Amniotic stem cell (primary cell): ENCODE measurements at places on chromosomes 1 and 21.

- no peak for DNase-seq
These were observed 35.8 kb downstream of the LHX4 start for GRCh38 chr1:180265871-180266270.

DNA sequence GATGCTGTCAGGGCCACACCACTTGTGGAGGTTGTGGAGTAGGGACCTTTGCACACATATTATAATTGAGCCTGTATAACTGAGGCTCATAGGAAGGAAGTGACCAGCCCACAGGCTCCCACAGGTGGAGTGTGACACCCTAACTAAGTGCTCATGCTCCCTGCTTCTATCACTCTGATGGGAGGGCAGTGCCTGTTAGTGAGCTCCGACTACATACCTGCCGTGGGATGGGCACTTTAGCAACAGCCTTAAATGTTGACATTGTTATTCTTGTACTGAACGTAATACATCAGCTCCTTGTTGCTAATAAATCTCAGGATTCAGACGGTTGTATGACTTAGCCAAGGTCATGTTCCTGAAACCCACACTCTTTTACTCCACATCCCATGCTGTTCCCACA lies 58.0 kb downstream of the BEND5 start:
- DNase-seq = no peak

DNA sequence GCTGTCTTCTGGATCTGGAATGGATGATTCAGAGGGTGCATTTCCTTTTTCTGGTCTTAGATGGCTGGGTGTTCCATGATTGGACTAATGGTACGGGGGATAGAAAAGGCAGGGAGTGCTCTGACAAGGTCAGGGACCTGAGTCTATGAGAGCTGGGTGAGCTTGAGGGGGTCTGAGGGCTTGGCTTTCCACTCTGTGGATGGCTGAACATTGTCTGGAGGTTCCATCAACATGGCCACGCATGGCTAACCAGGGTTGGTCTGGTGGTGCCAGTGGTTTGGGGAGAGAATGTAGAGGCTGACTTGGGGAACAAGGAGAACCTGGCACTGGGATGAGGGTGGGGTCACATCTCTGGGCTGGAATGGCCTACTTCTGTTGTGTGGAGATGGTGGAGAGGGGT lies 41.5 kb upstream of the TSPAN2 start:
- no peak for DNase-seq

GRCh38 chr1:21665711-21666575 lies 3.2 kb downstream of the RAP1GAP start:
- no peak for DNase-seq

GRCh38 chr21:42864815-42865775 lies 14.2 kb downstream of the WDR4 start:
- no peak for DNase-seq

DNA sequence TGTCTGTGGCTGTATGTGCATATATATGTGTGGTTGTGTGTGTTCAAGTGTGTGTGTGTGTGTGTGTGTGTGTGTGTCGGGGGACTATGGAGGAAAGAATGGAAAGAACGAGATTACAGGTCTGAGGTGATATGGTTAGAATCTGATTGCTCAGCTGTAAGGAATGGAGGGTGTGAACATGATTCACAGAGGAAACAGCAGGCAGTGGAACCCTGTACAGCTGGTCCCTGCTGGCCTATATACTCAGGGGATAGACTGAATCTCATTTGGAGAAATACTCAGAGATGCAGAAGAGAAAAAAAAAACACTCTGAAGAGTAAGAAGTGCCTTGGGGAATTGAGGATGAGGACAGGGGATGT lies 180.1 kb upstream of the ESRRG start:
- no peak for DNase-seq

DNA sequence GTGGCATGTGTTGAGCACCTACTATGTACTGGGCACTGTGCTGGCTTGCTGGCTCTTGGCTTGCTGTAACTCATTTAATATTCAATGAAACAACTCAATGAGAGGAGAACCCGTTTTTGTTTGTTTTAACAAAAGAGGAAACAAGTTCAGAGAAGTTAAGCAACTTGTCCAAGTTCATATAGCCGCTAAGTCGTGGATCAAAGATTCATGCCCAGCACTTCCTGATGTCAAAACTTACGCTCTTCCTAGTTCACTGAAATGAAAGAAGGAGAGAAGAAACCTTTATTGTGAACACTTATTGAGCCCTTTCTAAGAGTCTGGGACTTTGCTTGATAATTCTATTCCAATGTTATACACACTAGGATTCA lies 475.9 kb downstream of the PTPRU start:
- no peak for DNase-seq

DNA sequence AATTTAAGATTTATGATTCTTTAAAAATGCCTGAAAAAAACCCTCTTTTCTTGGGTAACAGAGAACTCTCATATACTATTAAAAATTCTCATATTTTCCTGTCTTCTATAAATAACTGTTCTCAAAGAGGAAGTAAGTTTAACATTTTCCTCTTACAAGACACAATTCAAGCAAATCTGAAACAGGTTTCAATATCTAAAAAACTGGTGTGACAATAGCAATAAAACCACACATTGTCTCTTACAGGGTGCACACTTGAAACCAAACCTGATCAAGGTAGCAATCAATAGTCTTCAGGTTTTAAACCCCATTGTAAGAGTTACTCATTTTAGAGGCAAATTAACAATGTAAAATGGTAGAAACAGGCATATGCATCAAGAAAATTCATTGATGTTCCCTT lies 28.0 kb downstream of the FUBP1 start:
- no peak for DNase-seq

GRCh38 chr1:52574594-52574993 lies 21.7 kb upstream of the TUT4 start:
- DNase-seq = peak; percentile 80

DNA sequence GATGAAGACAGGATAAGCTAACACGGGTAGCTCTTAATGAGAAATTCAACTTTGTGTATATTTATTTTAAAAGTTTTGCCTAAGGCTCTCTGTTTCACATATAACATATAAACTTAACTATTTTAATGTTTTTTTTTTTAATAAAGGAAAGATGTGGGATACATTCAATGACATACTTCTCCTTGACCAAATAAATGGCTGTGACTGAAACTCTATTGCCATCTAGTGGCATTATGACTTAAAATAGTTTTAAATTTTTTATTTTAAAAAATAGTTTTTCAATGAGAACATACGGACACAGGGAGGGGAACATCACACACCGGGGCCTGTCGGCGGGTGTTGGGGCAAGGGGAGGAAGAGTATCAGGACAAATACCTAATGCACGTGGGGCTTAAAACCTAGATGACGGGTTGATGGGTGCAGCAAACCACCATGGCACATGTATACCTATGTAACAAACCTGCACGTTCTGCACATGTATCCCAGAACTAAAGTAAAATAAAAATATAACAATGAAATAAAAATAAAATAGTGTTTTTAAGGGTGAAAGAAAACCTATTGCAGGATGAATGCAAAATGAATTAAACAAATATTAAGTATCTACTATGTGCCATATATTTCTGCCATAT lies 83.4 kb downstream of the LYST start:
- DNase-seq = peak; percentile 33

DNA sequence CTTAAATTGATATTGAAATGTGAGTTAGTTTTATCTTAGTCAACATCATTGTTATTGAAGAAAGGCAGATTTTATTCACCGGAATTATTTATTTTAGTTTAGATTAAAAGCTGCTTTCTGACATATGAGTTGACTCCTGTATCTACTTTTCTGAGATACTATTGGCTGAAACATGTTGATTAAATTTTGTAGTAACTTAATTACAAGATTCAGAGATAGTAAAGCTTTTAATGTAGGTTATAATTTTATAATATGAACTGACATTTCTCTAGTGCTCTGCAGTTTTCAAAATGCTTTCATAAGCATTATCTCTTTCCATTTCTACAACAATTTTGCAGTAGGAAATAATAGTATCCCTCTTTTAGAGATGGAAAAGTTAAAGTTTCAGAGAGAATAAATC lies 616.0 kb downstream of the USP25 start:
- no peak for DNase-seq

DNA sequence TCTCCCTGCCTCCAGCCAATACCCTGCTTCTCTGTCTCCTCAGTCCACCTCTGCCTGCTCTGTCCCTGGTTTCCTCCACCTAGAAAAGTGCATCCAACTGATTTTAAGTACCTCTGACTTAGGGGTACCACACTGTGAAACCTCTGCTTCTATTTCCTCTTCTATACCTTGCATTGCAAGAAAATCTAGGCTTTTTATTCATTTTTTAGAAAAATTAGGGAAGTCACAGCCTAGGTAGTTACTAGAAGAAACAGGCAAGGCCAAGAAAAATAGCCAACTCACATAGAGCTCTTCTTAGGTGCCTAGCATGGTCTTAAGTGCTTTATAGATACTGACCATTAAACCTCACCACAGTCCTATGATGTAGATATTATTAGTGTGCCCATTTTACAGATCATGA lies 39.1 kb downstream of the HIVEP3 start:
- no peak for DNase-seq

DNA sequence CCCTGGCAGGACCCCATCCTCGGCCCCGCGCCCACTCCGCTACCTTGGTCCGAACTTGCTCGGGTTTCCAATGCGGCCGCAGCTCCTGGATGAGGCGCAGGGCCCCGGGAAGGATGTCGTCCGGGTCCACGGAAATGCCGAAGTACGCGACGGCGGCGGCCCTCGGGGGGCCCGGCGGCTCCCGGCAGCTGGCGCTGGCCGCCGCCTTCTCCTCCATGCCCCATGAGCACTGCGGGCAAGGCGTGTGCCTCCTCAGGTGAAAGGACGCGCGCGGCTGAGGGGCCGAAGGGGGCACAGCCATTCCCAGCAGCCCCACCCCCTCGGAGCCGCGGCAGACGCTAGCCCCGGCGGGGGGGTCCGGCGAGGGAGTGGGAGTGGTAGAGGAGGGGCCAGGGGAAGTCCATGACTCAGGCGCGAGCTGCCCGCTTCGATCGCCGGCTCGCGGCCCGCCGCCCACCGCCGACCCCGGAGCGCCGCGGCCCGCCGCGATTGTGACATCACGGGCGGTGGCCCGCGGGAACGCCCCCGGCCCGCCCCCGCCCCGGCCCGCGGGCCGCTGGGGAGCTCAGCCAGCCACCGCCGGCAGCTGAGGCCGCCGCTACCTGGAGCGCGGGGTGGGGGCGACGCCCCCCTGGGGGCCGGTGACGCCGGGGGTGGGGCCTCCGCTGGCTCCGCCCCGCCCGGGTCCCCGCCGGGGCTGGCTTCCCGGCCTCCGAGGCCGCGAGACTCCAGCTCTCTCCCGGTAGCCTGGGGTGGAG lies at the start of gene ETNK2:
Gene ETNK2, minus strand, starts transcription at position 493 of the 758 bp plus-strand sequence. Its CDS starts 192 bp downstream, at position 301.
- no peak for DNase-seq

GRCh38 chr1:42658877-42659337 lies 684 bp downstream of the PPIH start:
- DNase-seq = no peak

GRCh38 chr1:7543718-7544090 lies 227.4 kb upstream of the VAMP3 start:
- no peak for DNase-seq

- DNase-seq = peak; percentile 35
These were observed 592 bp downstream of the ZNF692 start for GRCh38 chr1:248858096-248858890.

DNA sequence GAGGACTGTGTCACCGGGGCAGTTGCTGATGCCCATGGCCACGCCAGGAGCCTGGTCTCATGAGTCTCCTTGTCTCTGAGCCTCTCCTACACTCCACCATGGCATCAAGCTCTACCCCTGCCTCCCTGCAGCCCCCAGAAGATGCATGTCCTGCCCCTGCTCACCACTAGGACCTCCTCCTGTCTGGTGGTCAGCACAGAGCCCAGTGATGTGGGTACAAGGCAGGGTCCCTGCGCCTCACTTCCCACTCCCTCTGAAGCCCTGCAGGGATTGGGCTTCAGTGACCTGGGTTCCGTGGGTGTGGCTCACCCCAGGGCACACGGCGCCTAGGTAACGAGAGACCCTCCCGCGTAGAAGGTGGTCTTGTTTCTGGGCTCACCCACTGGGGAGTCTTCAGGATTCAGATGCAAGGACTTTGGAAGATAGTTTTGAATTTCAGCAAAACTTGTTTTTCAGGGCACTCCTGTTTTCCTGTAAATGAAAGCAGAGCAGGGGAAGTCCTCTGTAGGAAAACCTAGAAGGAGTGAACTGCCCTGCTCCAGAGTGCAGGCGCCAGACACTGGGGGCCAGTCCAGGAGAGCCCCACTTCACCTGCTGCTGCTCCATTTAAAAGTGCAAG lies 2.8 kb downstream of the COL18A1 start:
- no peak for DNase-seq

DNA sequence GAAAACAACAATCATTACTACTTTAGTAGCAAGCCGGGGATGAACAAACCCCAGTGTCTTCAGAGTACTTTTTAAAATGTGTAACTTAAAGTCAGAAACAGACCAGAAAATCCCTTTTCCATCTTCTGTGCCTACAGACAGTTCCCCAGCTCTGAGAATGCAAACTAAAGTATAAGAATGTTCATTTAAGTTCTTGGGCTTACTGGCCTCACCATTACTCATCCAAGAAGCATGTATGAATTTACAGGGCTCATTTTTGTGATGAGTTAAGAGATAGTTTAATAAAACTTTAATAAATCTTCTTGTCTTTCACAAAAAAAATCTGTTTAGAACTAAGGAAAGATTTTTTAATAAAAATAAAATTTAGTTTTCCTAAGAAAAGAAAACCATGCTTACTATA lies 4.6 kb downstream of the LPGAT1 start:
- peak; percentile 2 for DNase-seq

DNA sequence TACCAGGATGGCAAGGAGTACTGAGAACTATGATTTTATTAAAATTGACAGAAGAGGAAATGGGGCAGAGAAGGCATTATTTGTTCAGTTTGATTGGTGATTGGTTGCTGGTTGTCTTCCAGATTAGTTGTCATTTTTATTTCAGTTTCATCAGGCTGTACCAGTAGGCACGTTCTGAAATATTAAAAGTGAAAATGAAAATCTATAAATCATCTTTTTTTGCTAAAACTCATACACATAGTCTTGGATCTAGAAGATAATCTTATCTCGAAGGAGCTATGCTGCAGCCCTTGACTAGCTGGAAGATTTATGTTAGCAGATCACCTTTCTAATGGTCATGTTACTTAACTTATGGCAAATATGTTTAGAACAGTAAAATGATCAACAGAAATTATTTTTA lies 29.0 kb downstream of the NEK7 start:
- DNase-seq = no peak

DNA sequence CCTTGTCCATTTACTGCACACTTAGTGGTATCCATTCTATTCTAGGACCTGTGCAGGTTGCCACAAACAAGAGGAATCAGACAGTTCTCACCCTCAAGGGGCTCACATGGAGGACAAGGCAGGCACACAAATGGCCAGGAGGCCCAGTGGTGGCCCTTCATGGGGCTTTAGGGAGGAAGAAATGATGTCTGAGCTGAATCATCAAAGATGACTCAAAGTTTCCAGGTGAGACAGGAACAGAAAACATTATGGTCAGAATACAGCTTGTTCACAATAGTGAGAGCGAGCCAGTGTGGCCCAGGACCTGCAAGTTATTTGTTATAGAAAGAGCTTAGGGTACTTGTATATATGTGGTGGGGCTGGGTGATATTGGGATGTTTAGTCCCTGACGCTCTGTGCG lies 26.4 kb downstream of the SHISAL2A start:
- no peak for DNase-seq
